ENCODE measurements at places on chromosomes 1 and 21.

GRCh38 chr1:191669629-191670028 lies 488.6 kb upstream of the RGS18 start:
- no peak for DNase-seq

DNA sequence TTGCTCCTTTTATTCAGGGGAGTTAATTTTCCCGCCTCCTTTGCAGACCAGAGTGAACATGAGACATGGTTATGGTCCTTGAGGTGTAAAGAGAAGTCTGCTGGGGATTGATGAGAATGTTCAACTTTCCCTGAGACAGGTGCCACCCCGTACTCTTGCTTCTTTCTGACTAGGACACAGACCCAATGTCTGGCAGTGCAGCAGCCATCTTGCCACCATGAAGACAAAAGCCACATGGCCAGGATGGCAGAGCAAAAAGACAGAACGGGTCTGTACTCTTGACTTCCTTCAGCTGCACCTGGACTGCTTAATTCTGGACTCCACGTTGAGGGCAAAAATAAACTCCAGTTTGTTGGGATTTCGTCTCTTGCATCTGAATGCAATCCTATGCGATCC lies 54.1 kb downstream of the KLHDC7A start:
- DNase-seq = no peak

- DNase-seq = no peak
Observed at GRCh38 chr1:83554174-83554573, 444.8 kb downstream of the TTLL7 start.

DNA sequence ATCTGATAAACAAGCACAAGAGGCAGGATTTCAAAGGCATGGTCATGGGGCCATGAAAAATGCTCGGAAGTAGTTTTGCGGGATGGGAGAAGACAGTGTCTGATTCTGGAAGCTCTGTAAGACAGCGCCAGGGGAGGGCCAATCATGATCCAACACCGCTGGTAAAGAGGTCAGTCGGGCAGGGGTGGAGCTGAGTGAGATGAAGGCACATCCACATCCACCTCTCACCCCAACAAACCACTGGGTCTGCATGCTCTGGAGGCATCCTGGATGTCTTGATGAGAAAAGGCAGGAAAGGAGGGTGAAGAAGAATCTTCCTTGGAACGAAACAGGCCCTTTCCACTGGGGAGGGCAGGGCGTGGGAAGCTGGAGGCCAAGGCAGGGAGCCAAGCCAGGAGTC lies 288.3 kb downstream of the PCP4 start:
- DNase-seq = no peak

- DNase-seq = no peak
Observed at GRCh38 chr1:175861626-175862367, 118.4 kb upstream of the TNR start.

GRCh38 chr1:97424209-97424608 lies 496.6 kb downstream of the DPYD start:
- DNase-seq = no peak

DNA sequence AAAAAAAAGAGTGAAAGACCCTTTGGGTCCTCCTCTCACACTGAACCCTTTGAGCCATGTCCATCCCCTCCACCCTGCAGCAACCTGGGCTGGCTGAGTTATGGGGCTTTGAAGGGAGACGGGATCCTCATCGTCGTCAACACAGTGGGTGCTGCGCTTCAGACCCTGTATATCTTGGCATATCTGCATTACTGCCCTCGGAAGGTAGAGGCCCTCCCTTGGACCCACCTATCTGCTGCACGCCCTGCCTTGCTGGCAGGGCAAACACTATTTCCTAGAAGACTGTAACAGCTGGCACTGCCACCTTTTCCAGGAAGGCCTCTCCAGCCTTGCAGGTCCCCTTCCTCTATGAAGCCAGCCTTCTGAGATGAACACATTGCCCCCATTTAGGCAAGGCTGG lies 1.1 kb downstream of the SLC50A1 start:
- no peak for DNase-seq

DNA sequence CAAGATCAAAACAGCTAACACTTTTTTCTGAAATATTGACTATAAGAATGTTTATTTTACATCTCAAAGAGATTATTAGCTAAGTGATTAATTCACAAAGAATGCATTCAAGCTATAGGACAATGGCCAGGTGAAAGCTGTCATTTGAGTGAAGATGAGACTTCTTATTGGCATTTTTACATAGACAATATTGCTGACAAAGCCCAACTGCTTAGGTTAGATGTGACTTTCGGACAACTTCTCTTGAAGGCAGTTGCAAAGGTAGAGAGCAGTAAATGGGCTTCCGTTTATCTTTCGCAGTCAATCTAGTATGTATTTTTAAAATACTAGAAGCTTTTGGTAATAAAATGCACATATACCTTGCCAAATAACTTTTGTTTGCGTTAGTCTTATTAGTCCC lies 1041.3 kb downstream of the AMY1C start:
- no peak for DNase-seq

DNA sequence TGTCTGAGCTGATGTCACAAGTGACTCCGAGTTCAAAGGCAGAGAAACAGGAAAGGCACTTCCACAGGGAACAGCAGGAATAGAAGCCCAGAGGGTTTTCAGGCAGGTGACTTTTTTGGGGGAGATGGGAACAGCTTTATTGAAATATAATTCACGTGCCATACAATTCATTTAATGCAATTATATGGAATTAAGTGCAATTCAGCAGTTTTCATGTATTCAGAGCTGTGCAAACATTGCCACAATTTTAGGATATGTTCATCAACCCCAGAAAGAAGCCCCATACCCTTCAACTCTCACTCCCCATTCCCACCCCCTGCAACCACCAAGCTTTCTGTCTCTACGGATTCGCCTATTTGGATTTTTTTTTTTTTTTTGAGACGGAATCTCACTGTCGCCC lies 17.0 kb downstream of the KCNAB2 start:
- DNase-seq = no peak

- DNase-seq = no peak
Observed at GRCh38 chr1:69976896-69977295, 228.5 kb downstream of the LRRC40 start.

DNA sequence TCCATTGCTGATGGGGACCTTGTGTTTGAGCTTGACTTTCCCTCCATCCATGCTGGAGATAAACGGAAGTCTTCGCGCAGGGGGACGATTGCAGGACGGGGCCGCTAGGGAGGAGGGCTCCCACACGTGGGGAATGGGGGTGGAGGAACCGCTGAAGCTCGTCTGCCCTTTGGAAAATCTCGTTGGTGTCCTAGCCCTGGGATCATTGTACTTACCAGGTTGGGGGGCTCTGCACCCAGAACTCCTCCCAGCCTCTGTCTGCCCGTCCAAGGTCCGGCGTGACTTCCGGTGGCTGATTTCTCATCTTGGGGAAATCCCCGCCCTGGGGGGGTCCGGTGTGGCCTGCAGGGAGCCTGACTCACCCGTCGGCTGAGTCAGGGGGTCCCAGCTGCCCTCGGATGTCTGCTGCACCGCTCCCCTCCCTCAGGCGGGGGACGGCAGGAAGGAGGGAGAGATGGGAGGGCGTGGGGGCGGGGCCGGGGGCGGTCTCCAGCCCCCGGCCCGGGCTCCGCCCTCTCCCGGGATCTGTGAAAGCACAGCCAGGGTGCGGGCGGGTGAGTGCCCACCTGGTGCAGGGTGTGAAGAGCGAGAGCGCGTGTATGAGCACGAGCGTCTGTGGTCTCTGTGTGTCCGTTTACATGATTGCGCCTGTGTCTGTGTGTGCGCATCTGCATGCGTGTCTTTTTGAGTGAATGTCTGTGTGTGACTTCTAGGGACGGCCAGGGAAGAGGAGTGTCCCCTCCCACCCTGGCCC lies 35.8 kb downstream of the PIK3CD start:
- DNase-seq = peak; percentile 75

DNA sequence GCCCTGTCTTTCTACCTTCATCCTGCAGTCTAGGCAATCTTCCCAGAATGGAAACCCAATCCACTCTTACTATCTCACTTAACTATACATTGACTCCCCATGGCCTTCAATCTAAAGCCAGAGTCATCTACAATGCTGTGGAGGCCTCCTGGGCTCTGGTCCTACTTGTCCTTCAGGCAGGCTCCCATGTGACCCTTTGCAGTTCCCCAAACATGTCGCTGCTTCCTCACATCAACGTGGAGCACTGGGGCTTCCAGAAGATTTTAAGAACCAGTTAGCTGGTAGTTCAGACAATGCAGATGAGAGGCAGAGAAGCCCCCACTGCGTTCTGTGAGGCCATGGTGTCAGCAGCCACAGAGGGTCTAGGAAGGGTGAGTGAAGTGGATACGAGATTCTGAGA lies 18.6 kb downstream of the LYPD8 start:
- DNase-seq = no peak

- no peak for DNase-seq
Observed at GRCh38 chr1:86822459-86822858, 91.5 kb downstream of the SELENOF start.

GRCh38 chr1:48955774-48956173 lies 179.1 kb upstream of the BEND5 start:
- no peak for DNase-seq

- no peak for DNase-seq
Observed at GRCh38 chr1:40784141-40784770, 669 bp downstream of the KCNQ4 start.

- no peak for DNase-seq
Observed at GRCh38 chr1:77350012-77350770, 68.4 kb downstream of the AK5 start.

- DNase-seq = no peak
Observed at GRCh38 chr1:50700214-50700613, 259.9 kb downstream of the FAF1 start.

GRCh38 chr1:158248118-158248517 lies 6.1 kb upstream of the CD1A start:
- peak; percentile 35 for DNase-seq

DNA sequence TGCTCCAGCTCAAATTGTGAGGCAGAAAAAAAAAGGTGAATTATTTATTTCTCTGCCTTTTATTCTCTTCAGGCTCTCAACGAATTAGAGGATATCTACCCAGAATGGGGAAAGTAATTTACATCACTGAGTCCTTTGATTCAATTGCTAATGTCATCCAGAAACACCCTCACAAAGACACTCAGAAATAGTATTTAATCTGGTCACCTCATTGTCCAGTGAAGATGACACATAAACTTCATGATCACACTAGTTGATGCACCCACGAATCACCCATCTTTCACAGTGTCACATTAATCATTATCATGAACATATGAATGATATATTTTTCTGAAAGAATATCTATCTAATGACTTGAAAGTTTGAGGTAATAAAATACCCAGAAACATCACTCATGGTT lies 868.5 kb downstream of the BRINP3 start:
- no peak for DNase-seq

DNA sequence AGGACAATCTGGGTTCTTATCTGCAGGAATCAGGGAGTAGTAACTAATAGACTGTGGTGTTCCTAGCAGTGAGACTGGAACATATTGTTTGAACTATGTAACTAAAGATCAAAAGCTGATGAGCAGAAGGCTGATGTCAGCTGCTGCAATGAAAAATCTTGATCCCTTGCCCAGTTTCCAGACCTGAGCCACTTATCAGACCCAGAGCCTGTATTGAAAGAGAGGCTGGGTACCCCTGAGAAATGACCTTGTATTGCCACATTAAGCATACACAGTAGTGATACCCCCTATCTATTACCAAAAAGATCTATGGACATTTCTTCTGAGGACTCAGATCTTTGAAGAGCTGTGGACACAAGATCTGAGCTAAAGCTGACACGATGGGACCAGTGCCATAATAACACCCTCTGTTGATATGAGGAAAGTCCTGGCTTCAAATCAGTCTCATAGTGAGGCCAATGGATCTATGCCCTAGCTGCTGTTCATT lies 178.0 kb upstream of the GALNT2 start:
- no peak for DNase-seq

DNA sequence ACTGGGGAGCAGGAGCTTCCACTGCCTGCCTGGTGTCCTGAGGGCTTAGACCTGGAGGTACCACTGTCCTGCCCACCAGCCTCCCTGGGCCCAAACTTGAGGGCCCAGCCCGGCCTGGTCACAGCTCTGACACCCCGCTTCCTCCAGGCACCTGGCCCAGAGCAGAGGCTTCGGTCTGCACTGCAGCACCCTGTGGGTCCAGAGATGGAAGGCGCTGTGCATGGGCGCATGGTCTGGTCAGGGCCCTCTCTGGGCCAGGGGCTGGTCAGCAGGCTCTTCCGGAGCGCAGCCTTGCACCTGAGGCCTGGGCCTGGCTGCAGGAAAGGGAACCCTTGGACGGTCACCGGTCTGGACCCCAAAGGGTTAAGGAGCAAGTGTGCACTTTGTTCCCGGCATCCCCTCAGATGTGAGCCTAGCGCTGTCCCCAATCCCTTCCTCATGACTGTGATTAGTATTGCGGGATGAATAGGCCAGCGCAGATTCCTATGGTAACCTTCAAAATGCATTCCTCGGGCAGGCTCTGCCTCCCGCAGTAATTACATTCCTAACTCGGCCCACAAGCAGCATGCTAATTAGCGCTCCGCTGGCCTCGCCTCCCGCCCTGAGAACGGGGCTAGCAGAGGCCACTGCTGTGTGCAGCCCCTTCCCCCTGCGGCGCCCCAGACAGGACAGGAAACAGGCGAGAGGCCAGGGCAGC lies 36.3 kb downstream of the PRDM16 start:
- DNase-seq = no peak

DNA sequence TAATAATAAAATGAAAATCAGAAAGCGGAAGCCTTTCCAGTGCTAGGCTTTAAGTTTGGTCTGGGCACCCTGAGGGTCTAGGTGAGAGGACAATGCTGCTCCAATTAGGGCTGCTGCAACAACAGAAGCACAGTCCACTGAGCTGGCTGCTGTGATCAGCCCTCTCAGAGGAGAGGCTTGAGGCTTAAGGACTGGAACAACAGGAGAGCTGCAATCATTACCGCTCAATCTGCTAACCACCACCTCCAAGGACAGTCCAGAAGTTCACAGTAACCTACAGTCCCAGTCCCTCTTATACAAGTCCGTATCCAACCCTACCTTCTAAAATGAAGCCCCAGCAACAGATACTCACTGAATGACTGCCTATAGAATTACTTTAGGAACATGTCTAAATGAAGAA lies 62.1 kb downstream of the USP24 start:
- no peak for DNase-seq

- no peak for DNase-seq
Observed at GRCh38 chr1:201925981-201926645, 20.2 kb downstream of the LMOD1 start.

DNA sequence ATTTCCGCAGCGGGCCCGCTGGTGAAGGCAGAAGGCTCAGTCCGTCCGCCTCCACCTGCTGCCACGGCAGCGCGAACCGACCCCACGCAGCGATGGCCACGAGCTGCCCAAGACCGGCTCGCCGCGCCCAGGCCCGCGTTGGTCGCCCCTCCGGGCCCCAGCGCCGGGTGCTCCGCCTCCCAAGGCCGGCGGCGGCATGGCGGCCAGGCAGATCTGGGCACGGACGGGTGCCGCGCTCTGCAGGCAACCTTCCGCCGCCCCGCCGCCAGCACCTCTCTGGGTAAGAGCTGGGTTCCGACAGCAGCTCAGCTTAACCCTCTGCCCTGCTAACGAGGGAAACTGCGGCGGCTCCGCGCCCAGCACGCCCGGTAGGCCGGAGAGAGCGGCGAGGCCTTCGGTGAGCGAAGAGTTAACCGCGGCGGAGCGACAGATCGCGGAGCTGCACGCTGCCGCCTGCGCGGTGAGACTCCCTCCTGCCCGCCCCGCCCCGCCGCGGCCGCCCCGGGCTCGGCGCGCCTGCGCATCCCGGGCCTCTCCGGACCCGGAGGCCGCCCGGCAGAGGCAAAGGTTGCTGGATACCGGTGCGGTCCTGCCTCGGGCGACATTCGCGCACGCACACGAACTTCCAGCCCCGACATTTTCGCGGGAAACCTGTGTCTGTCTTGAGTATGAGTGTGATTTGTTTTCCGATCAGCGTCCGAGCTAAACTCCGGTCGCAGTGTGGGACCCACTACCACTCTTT lies at the start of gene C1orf53:
TSS of gene C1orf53 (plus strand) at position 177 of the 742 bp plus-strand sequence. CDS start at position 197, 20 bp downstream.
- peak; percentile 87 for DNase-seq

Measured in T-helper 2 cell treated with Interferon-gamma antibody and Interleukin-4, amounts not matched to agents 5 μg/mL and 100 μg/mL, for 36 hours (primary cell).